PC-9 (cell line): ENCODE measurements at places on chromosomes 6 and 20. TPM values are rescaled to one million over a fixed set of nuclear protein-coding genes. Genes with fewer than 3 reads are reported as not detected.

PPP1R11 gene
- 48.3 and 49.3 TPM in 2 replicates for total RNA-seq

MRAP2 gene
- not detected in 2 replicates for total RNA-seq

SLC22A16 gene
- total RNA-seq = not detected in 2 replicates

CYP21A2 gene
- total RNA-seq = 0.33 TPM in 1 of 2 replicates, not detected in the other

ADGRF4 gene
- total RNA-seq = 4.5 and 5.2 TPM in 2 replicates

RAB44 gene
- not detected in 2 replicates for total RNA-seq

BPIFB2 gene
- not detected in 2 replicates for total RNA-seq

CST7 gene
- total RNA-seq = not detected in 2 replicates

DNA sequence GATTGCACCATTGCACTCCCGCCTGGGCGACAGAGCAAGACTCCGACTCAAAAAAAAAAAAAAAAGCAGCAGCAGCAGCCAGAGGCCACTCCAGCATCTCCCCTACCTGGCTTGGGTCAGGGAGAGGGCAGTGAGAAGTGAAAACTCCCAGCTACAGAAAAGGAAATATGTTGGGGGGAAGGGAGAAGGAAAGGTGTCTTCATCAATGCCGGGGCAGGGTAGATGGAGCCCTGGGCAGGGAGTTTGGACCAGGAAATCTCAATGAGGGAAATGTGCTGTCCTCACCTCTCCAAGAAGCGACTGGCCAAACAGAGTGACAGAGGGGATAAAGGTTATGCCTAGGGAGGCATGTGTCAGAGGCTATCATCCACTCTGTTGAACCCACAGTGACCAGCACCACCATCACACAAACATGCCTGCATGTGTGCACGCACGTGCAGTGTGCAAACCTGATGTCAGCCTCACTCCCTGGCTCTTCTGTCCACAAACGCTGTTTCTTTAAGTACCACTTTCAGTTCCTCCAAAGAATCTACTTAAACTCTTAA, 887 bp upstream of the AIF1 start:
- H3K27ac ChIP-seq = no peak overlapping the region
- 0 out of 2 replicates have a peak, but pooled peaks cover 4% of the 10 kb centered on the region for H3K4me1 ChIP-seq
- H3K27me3 ChIP-seq = no peaks in the 10 kb centered on the region
- H3K4me3 ChIP-seq = no peak overlapping the region

- peak overlapping the region; percentile 54 for H3K27ac ChIP-seq
- H3K36me3 ChIP-seq = no peaks in the 10 kb centered on the region
- no peaks in the 10 kb centered on the region for H3K27me3 ChIP-seq
- peaks cover 16% of the 10 kb centered on the region for H3K4me1 ChIP-seq
- no peak for DNase-seq
Measured at GRCh38 chr6:2998998-2999617, 586 bp upstream of the NQO2 start.

DNA sequence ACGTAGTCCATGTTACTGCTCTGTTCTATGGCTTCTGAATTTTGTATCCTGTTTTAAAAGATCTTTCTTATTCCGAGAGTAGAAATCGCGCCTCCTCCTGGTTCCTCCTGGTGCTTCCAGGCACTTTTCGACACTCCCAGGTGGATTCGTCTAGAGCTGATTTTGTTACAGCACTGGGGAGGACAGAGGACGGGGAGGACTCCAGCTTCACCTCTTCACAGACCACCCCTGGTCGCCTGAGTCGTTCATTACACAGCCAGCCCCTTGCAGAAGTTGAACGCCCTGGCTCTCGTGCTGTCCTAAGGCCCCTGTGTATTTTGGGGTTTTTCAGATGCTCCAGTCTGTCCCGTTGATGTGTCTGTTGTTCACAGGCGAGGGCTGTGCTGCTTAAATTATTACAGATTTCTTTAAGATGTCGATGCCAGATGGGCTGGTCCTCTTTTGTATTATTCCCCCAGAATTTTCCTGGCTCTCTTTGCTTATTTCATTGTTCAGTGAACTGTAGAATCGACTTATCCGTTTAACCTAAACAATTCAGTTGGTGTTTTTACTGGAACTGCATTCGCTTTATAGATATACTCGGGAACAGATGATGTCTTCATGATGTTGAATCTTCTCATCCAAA, 30.5 kb downstream of the COL20A1 start:
- DNase-seq = no peak
- H3K4me1 ChIP-seq = no peaks in the 10 kb centered on the region
- H3K27ac ChIP-seq = no peak overlapping the region
- H3K36me3 ChIP-seq = no peaks in the 10 kb centered on the region

- no peak for DNase-seq
- H3K4me3 ChIP-seq = no peak overlapping the region
- no peaks in the 10 kb centered on the region for H3K27me3 ChIP-seq
Measured at GRCh38 chr6:144478483-144478882, 193.3 kb downstream of the UTRN start.

GRCh38 chr6:1575210-1576041, 34.3 kb upstream of the FOXC1 start:
- H3K27me3 ChIP-seq = 0 out of 2 replicates have a peak, but pooled peaks cover 4% of the 10 kb centered on the region
- H3K27ac ChIP-seq = no peak overlapping the region
- no peaks in the 10 kb centered on the region for H3K36me3 ChIP-seq
- no peaks in the 10 kb centered on the region for H3K4me1 ChIP-seq
- H3K4me3 ChIP-seq = no peak overlapping the region

GRCh38 chr20:54416770-54417169, 58.6 kb upstream of the DOK5 start:
- H3K27ac ChIP-seq = no peak overlapping the region
- no peaks in the 10 kb centered on the region for H3K4me1 ChIP-seq
- no peaks in the 10 kb centered on the region for H3K27me3 ChIP-seq
- no peak for DNase-seq
- no peak overlapping the region for H3K4me3 ChIP-seq

DNA sequence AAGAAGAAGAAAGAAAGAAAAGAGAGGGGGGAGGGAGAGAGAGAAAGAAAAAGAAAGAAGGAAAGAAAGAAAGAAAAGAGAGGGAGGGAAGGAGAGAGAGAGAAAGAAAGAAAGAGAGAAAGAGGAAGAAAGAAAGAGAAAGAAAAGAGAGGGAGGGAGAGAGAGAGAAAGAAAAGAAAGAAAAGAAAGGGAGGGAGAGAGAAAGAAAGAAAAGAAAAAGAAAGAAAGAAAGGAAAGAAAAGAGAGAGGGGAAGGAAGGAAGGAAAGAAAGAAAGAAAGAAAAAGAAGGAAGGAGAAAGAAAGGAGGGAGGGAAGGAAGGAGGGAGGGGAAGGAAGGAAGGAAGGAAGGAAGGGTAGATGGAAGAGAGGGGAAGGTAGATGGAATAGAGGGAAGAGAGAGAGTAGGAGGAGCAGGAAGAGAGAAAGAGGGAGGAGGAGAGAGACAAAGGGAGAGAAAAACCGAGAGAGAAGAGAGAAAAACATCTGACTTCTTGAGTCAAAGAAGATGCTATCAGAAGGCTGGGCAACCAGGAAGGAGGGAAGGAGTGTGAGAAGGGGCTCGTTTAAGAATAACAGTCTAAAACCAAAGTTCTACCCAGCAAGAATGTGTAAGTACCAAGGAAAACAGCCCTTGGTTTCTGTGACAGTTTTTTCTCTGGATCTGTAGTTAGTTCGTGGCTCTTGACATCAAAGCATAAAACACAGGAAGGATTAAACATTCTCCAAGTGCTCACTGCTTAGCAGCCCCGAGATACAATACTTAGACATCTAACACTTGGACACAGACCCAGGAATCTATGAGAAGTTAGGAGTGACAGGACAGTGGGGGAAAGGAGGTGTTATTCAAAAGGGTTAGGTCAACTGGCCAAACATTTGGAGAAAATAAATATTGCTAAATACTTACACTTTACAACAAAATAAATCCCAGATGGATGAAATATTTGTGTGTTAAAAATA, 131.9 kb upstream of the STMND1 start:
- no peaks in the 10 kb centered on the region for H3K36me3 ChIP-seq
- no peak overlapping the region for H3K27ac ChIP-seq
- H3K4me3 ChIP-seq = no peak overlapping the region
- H3K27me3 ChIP-seq = no peaks in the 10 kb centered on the region

- no peak for DNase-seq
- H3K27me3 ChIP-seq = peaks cover 45% of the 10 kb centered on the region
- 0 out of 2 replicates have a peak, but pooled peaks cover 9% of the 10 kb centered on the region for H3K4me1 ChIP-seq
- H3K4me3 ChIP-seq = peak overlapping the region; percentile 54; the same call in 1 of the 2 replicates
- H3K36me3 ChIP-seq = no peaks in the 10 kb centered on the region
- no peak overlapping the region for H3K27ac ChIP-seq
Measured at GRCh38 chr6:46016063-46016608, 476 bp upstream of the CLIC5 start.

DNA sequence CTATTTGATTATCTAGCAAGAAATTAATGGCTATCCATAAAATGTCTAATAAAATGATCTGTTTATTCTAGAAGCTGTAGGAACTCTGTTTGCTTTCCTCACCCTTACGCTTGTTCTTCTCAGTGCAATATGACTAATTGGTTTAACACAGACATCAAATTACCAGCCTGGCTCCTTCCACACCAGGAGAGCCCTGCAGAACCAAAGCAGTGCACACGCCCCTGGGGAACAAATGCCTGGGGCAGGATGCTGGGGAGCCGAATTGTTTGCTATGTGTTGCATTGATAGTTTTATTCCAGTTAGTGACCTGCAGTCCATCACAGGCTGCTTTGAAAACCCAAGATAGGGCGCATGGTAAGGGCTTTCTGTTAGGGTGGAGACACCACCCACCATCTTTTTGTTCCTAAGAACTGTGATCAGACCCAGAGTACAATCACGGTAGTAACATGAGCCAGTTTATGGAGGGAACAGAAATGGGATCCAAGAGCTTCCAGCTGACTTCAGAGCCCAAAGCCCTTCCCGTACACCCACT, 126.4 kb upstream of the CD93 start:
- DNase-seq = no peak
- H3K4me3 ChIP-seq = no peak overlapping the region
- peaks cover 18% of the 10 kb centered on the region for H3K4me1 ChIP-seq

DNA sequence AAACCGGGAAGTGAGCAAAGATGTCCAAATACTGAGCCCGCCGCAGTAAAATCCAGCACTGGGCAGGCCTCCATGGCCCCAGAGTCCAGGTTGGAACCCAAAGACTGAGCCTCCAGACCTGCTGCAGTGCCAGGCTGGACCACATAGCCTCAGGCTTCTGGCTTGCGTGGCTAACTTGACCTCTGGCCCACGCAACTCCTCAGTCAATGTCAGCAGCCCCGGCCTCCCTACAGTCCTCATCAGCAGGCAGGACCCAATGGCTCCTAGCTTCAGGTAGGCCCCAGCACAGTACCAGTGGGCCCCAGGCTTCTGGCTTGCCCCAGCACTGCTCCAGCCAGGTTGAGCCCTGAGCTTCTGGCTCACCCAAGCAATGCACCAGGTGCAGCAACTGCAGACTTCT, 245.1 kb upstream of the AFDN start:
- H3K4me3 ChIP-seq = no peak overlapping the region
- DNase-seq = no peak
- H3K27ac ChIP-seq = no peak overlapping the region
- H3K4me1 ChIP-seq = no peaks in the 10 kb centered on the region
- H3K27me3 ChIP-seq = peaks cover 44% of the 10 kb centered on the region
- no peaks in the 10 kb centered on the region for H3K36me3 ChIP-seq

- no peaks in the 10 kb centered on the region for H3K27me3 ChIP-seq
- peaks cover 20% of the 10 kb centered on the region for H3K4me1 ChIP-seq
- no peaks in the 10 kb centered on the region for H3K36me3 ChIP-seq
- no peak overlapping the region for H3K27ac ChIP-seq
Measured at GRCh38 chr6:7502743-7503142, 38.7 kb upstream of the DSP start.

DNA sequence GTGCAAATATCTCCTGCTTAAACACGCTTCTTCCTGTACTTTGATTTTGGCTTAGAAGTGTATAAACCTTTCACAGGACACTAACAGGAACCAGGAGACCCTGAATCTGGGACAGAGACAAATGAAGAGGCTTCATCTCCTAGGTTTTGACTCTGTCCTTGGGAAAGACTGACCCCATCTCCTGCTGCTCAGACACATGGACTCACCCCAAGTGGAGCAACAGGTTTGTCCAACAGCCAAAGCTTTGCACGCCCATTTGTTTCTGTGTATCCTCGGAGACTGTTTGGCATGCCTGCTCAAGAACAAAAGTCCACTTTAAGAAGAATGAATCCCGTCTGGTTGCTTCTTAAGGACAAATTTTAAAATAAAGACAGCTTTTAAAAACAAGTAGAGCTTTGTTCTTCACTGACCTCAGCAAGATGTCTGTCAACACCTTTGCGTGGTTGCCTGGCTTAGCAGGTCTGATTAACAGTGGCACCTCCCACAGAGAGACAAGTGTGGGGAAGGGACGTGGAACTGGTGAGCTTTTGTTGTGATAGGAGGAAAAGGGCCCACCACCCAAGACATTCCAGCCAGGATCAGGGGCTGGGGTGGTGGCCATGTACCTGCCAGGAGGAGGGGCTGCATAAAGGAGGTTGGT, 202.6 kb downstream of the SOD2 start:
- no peaks in the 10 kb centered on the region for H3K4me1 ChIP-seq
- no peak overlapping the region for H3K27ac ChIP-seq
- no peak overlapping the region for H3K4me3 ChIP-seq
- no peak for DNase-seq
- H3K27me3 ChIP-seq = peaks cover 14% of the 10 kb centered on the region; the same call in 1 of the 2 replicates

GRCh38 chr6:74604279-74604678, 601.6 kb downstream of the COL12A1 start:
- H3K27me3 ChIP-seq = no peaks in the 10 kb centered on the region
- H3K4me1 ChIP-seq = peaks cover 18% of the 10 kb centered on the region
- H3K36me3 ChIP-seq = no peaks in the 10 kb centered on the region
- no peak overlapping the region for H3K4me3 ChIP-seq
- no peak for DNase-seq

DNA sequence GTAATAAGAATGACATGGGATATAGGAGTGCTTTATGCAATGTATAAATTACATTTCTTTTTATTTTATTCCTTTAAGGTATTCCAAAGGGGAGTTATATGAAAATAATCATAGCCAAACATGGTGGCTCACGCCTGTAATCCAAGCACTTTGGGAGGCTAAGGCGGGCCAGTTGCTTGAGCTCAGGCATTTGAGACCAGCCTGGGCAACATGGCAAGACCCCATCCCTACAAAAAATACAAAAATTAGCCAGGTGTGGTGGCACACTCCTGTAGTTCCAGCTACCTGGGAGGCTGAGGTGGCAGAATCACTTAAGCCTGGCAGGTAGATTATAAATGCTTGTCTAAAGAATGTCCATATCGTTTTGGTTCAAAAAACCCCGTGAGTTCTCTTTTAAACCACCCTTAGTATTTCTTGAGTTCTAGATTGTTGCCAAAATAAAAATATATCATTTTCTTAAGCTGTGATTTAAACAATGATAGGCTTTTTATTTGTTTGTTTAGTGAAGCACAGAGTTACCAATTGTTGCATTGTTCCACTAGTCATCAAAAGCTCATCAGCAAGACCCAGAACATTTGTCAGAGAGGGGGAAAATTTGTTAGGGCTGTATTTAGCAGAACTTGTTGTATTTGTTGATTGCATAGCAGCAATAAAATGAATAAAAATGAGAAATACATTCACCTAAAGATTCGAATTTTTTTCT, 146.2 kb downstream of the KHDC1L start:
- no peaks in the 10 kb centered on the region for H3K27me3 ChIP-seq
- H3K27ac ChIP-seq = no peak overlapping the region
- no peak overlapping the region for H3K4me3 ChIP-seq
- DNase-seq = no peak
- 0 out of 2 replicates have a peak, but pooled peaks cover 6% of the 10 kb centered on the region for H3K4me1 ChIP-seq

- no peak overlapping the region for H3K27ac ChIP-seq
- no peak overlapping the region for H3K4me3 ChIP-seq
- H3K36me3 ChIP-seq = no peaks in the 10 kb centered on the region
- no peak for DNase-seq
Measured at GRCh38 chr6:123189816-123190215, 193.8 kb downstream of the CLVS2 start.
